ENCODE measurements at places on chromosomes 3 and 15.

- no peaks in the 10 kb centered on the region for H3K27me3 ChIP-seq
- peak overlapping the region; percentile 98 for H3K27ac ChIP-seq
- peaks cover 55% of the 10 kb centered on the region for H3K4me1 ChIP-seq
- peak overlapping the region; percentile 98 for H3K4me3 ChIP-seq
- peaks cover 13% of the 10 kb centered on the region for H3K36me3 ChIP-seq
These were observed 679 bp downstream of the IQGAP1 start for GRCh38 chr15:90388462-90389380.

DNA sequence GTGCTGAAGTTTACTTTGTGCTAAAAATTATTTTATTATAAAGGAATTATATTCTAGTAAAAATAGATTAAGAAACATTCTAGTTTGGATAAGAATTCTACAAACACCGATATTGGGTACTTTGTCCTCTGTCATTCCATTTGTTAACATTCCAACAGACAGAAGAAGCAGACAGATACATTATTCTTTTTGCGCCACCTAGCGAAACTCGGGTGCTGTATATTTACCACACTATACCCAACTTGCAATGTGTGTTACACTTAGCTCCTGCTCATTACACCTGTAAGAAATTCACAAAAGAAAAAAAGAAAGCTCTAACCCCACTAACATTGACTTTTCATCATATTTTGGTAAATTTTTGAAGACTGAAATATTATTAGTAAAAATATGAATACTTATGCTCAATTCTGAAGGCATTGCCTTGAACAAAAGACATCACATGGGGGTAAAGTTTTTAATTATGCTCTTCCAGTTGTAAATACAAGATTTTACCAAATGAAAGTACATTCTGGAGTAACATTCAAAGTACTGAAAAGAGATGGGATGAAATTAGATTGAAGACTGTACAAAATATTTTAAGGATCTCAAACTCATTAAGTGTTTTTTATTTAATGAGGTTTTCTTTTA lies 136.5 kb upstream of the MLF1 start:
- no peaks in the 10 kb centered on the region for H3K4me1 ChIP-seq
- DNase-seq, result no peak
- H3K36me3 ChIP-seq, result no peaks in the 10 kb centered on the region
- H3K27ac ChIP-seq, result no peak overlapping the region

DNA sequence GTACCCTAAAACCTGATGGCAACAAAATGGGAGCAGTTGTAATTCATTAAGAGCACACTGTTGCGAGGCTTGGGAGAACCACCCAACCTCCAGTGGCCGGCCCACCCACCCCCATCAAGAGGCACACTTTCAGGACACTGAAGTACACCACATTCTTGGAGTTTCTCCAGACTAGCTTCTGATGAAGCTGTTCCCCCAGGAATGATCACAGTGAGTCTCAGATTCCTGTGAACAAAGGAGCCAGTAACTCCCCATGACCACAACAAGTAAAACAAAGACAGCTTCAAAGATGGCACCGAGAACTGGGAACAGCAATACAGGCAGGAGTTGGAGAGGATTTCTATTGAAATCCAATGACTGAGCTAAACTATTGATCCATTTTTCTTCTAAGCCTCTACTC lies 126.0 kb downstream of the ST8SIA2 start:
- no peaks in the 10 kb centered on the region for H3K4me1 ChIP-seq
- DNase-seq, result no peak
- no peak overlapping the region for H3K4me3 ChIP-seq
- H3K36me3 ChIP-seq, result no peaks in the 10 kb centered on the region

GRCh38 chr3:124786511-124787241 lies 56.4 kb downstream of the UMPS start:
- peaks cover 89% of the 10 kb centered on the region for H3K4me1 ChIP-seq
- H3K27ac ChIP-seq, result peak overlapping the region; percentile 72
- no peaks in the 10 kb centered on the region for H3K27me3 ChIP-seq

DNA sequence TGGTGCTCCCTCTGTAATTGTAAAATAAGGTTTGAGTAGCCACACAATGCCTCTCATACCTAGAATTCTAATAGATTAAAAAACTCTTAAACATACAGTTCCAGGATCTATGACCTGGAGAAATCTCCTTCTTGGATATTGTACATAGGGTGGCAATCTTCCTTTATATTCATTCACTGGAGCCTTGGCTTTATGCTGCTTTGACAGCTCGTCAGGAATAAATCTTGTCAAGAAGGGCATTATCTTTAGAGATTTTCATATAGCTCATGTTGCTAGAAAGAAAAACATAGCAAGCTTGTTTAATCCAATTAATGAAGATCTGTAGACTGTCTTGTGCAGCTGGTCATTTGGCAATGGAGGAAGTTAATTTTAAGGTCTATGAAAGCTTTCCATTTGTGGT lies 131.1 kb downstream of the PYDC2 start:
- no peak overlapping the region for H3K27ac ChIP-seq
- H3K27me3 ChIP-seq, result no peaks in the 10 kb centered on the region
- DNase-seq, result no peak
- H3K36me3 ChIP-seq, result no peaks in the 10 kb centered on the region
- no peaks in the 10 kb centered on the region for H3K4me1 ChIP-seq

GRCh38 chr3:158820521-158820920 lies 18.7 kb downstream of the MFSD1 start:
- no peaks in the 10 kb centered on the region for H3K4me1 ChIP-seq
- H3K36me3 ChIP-seq, result peaks cover 82% of the 10 kb centered on the region

- H3K4me3 ChIP-seq, result peak overlapping the region; percentile 38
- H3K36me3 ChIP-seq, result no peaks in the 10 kb centered on the region
- H3K4me1 ChIP-seq, result peaks cover 89% of the 10 kb centered on the region
- H3K27me3 ChIP-seq, result no peaks in the 10 kb centered on the region
- peak overlapping the region; percentile 95 for H3K27ac ChIP-seq
These were observed 86.7 kb downstream of the IQSEC1 start for GRCh38 chr3:12986521-12986920.

DNA sequence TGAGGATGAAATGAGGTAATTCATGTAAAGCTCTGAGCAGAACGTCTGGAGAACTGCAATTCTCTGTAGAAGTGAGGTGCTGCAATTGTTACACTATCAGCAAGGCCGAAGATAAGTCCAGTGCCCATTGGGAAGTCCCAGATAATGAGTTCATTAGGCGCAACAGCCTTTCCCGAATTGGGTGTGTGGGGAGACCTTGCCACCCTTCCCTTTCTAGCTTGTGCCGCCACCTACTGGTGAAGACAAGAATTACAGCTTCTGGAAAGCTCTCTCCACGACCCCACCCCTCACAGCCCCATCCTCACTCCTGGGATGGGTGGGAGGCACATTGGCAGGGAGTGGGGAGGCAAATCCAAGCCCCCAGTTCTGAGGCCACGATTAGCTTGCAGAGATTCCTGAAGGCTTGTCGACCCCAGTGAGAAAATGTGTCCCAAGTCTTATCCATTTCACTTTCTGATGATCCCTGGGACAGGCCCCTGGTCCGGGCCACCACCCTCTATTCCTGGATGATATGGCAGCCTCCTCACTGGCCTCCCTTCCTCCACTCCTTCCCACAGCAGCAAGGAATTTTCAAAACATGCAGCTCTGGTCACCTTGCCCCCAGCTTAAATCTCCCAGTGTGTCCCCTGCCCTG lies 36.4 kb downstream of the FAM3D start:
- peak overlapping the region; percentile 92 for H3K27ac ChIP-seq
- no peaks in the 10 kb centered on the region for H3K36me3 ChIP-seq
- H3K4me3 ChIP-seq, result no peak overlapping the region
- DNase-seq, result peak; percentile 42
- H3K27me3 ChIP-seq, result peaks cover 14% of the 10 kb centered on the region

DNA sequence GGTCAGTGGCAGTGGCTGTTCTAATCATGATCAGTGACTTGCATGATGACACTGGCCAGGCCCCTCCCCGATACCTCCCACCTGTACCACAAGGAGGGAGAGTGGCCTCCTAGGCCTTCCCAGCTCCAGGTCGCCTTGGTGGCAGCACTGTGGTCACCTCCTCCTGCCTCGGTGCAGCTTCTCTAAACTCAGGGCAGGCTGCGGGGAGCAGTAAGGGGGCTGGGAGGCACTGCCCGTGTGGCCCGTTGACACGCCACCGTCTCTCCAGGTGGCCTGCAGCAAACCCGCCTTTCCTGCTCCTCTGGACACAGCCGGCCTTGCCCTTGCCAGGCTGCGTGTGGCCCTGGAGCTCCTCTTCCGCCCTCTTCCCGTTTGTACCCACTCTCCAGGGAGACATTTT lies 184.1 kb downstream of the XXYLT1 start:
- DNase-seq, result peak; percentile 3
- no peaks in the 10 kb centered on the region for H3K36me3 ChIP-seq
- H3K4me1 ChIP-seq, result peaks cover 18% of the 10 kb centered on the region

DNA sequence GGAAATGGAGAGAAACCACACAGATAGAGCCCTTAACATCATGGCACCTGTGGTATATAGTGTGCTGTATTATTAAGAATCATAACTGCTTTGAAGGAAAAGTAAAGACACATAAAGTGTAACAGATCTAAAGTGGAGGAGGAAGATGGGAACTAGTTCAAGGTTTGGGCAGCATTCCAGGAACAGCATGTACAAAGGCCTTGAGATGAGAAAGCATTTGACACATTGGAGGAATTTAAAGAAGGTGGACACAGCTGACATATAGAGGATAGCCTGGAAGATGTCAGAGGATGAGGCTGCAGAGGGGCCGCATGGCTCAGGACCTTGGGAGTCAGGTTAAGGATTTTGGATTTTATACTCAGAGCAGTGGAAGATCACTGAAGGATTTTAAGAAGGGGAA lies 39.0 kb downstream of the LRTM1 start:
- DNase-seq, result no peak
- H3K4me3 ChIP-seq, result no peak overlapping the region
- peaks cover 26% of the 10 kb centered on the region for H3K4me1 ChIP-seq
- no peaks in the 10 kb centered on the region for H3K27me3 ChIP-seq

GRCh38 chr3:101574388-101575112 lies 570 bp downstream of the PCNP start:
- peaks cover 55% of the 10 kb centered on the region for H3K4me1 ChIP-seq
- H3K27ac ChIP-seq, result peak overlapping the region; percentile 96
- DNase-seq, result peak; percentile 43
- H3K27me3 ChIP-seq, result no peaks in the 10 kb centered on the region
- peaks cover 14% of the 10 kb centered on the region for H3K36me3 ChIP-seq

- H3K27me3 ChIP-seq, result peaks cover 18% of the 10 kb centered on the region
- no peak overlapping the region for H3K27ac ChIP-seq
- H3K4me1 ChIP-seq, result peaks cover 45% of the 10 kb centered on the region
- no peak for DNase-seq
- H3K4me3 ChIP-seq, result no peak overlapping the region
These were observed 3.4 kb upstream of the TPM1 start for GRCh38 chr15:63038926-63039673.

- no peaks in the 10 kb centered on the region for H3K27me3 ChIP-seq
- peaks cover under 1% of the 10 kb centered on the region for H3K4me1 ChIP-seq
- no peak overlapping the region for H3K27ac ChIP-seq
- no peak for DNase-seq
- H3K4me3 ChIP-seq, result no peak overlapping the region
These were observed 15.8 kb downstream of the ABHD17C start for GRCh38 chr15:80710635-80711554.

GRCh38 chr3:120163816-120164215 lies 69.6 kb upstream of the GSK3B start:
- no peak for DNase-seq
- H3K4me3 ChIP-seq, result no peak overlapping the region
- H3K27me3 ChIP-seq, result no peaks in the 10 kb centered on the region
- H3K4me1 ChIP-seq, result no peaks in the 10 kb centered on the region
- no peak overlapping the region for H3K27ac ChIP-seq
- H3K36me3 ChIP-seq, result no peaks in the 10 kb centered on the region

Measured in left ventricle myocardium inferior (tissue), 1 donor.